ENCODE measurements at places on chromosomes 7 and 10.

- DNase-seq, result no peak
Measured at GRCh38 chr7:7329326-7329725, 147.0 kb downstream of the C1GALT1 start.

DNA sequence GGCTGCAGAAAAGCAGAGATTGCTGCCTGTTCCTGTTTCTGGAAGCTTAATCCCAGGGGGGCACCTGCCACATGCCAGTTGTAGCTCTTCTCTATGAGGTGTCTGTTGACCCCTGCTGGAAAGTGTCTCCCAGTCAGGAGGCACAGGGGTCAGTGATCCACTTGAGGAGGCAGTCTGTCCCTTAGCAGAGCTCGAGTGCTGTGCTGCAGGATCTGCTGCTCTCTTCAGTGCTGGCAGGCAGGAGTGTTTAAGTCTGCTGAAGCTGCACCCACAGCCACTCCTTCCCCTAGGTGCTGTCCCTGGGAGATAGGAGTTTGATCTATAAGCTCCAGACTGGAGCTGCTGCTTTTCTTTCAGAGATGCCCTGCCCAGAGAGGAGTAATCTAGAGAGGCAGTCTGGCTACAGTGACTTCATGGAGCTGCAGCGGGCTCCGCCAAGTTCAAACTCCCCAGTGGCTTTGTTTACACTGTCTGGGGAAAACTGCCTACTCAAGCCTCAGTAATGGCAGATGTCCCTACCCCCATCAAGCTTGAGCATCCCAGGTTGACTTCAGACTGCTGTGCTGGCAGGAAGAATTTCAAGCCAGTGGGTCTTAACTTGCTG, 57.6 kb upstream of the CROT start:
- no peak for DNase-seq

GRCh38 chr7:24930856-24931255, 49.1 kb downstream of the OSBPL3 start:
- no peak for DNase-seq

DNA sequence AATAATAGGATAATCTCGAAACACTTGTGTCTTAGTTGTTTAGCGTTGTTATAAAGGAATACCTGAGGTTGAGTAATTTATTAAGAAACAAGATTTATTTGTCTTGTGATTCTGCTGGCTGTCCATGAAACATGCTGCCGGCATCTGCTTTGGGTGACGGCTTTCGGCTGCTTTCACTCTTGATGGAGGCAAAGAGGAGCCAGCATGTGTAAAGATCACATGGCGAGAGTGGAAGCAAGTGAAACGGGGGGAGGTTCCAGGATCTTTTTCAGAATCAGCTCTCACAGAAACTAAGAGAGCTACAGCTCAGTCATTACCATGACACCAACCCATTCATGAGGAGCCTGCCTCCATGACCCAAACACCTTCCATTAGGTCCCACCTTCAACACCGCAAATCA, 402.8 kb downstream of the CDC14C start:
- no peak for DNase-seq

- DNase-seq, result no peak
Measured at GRCh38 chr7:106358103-106358663, 73.4 kb upstream of the NAMPT start.

DNA sequence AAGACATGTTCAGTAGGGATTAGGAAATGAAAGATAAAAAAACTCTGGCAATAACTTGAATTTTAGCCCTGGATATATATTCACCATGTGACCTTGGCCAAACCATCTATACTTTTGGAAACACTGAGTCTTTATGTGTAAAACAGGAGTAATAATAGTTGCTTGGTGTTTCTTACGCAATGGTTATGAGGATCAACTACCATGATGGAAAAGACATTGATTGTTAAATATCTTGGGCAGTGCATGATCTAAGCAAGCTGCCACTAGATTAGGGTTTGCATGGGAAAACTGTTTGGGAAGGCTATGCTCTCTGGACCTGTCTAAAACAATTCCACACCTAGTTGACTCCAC, 6.5 kb downstream of the OR6B1 start:
- no peak for DNase-seq

- no peak for DNase-seq
Measured at GRCh38 chr10:78264361-78264760, 230.7 kb downstream of the RPS24 start.

GRCh38 chr10:1674501-1674900, 62.8 kb downstream of the ADARB2 start:
- DNase-seq, result no peak

DNA sequence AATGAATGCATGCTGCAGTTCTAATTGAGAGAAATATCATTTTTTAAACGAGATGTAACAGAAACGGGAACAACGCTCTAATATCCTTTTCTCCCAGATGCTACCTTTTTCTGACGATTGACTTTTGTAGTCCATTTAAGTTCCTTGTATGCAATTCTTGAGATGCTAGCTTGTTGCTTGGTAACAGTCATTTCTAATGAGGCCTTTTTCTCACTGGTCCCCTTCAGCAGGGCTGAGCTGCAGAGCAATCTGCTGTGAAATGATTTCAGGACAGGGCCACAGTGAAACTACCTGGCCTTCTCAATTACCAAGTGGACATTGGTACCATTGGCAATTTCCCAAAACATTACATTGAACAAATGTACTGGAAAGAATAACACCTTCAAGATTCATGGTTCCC, 26.2 kb upstream of the FOXK1 start:
- DNase-seq, result no peak

GRCh38 chr10:117757086-117757720, 214.7 kb downstream of the EMX2 start:
- peak; percentile 25 for DNase-seq

GRCh38 chr7:28112012-28112411, 68.6 kb downstream of the JAZF1 start:
- DNase-seq, result no peak

- no peak for DNase-seq
Measured at GRCh38 chr10:74012480-74012879, 14.6 kb downstream of the VCL start.

DNA sequence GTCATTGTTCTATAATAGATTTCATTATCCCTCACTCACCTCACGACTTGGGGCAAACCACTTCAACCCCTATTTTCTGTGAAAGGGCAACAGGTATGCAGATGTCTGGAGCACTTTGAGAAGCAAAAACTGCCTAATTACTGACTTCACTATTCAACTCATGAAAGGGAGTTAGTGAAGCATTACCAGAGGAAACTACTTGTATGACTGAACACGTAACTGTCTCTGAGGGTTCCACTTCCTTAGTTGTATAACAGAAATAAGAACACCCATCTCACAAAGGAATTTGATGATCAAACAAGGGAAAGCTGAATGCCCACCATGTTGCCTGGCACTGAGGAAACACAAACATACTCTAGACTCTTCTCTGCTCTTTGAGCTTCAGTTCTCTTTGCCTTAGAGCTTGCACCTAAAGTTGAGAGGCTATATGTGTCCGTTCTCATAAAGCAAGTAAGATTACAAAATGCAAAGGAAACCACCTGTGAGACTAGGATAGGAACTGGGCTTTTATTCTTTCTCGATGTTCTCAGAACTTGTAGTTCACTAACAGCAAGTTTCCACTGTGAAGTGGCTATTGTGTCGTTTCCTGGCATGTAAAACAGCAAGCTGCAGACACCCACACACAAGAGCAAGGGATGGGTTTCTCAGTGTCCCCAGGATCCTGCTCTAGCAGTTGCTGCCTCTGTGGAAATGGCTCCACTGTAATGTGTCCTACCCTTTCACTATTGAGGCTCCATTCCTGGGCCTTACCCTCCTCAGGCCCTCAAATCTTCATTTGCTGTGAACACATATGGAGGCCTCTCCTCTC, 2.6 kb downstream of the TMEM243 start:
- no peak for DNase-seq

DNA sequence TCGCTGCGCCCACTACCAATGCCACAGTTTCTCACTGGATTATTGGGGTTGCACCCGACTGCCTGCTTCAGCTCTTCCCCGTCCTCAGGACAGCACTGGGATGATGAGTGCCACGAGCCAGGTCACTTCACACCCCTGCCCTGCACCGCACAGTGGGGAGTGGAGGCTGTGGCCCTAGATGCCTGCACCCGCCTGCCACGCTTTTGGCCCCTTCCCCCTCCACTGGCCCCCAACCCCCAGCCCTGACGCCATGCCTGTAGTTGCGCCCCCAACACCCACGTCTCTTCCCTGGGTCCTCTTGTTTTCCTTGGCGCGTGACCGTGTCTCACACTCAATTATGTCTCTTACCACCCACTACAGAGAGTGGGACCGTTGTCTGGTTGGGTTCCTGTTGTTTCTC, 134.3 kb downstream of the VIPR2 start:
- no peak for DNase-seq

DNA sequence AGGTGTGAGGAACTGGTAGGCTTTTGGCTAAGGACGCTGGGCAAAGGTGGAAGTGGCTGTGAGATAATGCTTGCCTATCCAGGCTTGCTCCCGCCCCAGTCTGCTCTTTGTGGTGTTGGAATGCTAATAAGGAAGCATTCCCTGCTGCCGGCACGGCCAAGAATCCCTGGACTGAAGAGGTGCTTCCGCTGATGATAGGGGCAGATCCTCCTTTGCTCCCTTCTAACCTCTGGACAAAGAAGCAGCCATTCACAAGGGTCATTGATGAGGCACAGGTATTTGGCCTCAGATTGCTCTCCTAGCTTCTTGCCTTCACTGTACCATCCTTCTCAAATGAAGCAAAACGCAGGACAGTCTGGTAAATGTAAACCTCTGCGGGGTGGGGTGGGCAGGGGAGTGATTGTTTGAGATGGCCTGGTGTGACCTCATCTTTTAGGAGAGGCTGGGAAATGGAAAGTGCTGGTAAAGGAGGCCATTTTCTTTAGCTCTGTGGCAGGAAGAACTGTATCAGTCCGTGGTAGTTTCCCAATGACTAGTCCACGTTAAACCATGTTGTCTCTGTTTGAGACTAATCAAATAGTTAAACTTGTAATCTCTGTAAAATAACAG, 1.7 kb downstream of the PGAM1 start:
- DNase-seq, result no peak

DNA sequence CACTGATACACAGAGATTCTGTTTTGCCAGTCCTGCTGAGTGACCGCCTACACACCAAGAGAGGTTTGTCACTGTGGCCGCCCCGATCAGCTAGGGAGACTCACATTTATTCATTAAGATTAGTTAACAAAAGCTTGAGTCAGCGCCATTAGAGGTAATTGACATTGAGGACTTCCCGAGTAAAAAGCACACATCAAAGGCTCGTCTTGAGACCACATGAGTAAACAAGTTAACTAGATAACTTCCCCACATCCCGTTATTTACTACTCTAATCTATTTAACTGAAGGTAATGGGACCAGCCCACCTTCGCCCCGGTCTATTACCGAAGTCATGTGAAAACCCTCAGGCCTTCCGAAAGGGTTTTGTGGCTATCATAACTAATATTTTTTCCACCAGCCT, 23.0 kb downstream of the SRRM3 start:
- DNase-seq, result no peak

DNA sequence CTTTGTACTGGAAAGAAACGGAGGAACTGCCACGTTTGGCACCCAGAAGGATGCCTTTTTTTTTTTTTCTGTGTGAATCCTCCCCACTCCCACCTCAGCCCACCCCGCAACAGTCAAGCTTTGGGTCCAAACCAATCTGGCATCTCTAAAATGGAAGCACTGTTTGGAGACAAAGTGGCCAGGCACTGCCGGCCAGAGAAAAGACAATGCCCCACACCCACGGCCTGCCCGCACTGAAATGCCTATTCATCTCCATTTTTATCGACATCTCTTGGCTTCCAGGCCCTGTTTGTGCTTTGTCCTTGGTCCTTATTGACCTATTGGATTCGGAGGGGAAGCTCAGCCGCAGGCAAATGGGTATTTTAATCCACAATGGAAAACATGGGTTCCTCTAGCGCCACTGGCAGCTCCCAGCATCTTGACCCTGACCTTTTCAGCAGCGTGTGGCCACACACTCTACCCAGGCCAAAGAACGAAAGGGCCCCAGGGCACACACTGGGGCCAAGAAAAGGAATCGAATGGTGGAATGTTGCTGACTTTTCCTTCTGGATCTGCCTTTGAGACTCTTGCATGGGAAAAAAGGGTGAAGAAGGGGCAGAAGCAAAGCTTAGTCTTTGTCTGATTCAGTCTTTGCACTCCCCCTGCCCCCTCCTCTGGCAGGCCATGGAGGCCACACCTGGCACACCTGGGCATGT, 162.6 kb upstream of the CDCA7L start:
- no peak for DNase-seq

GRCh38 chr7:2162959-2163358, 69.8 kb downstream of the MAD1L1 start:
- DNase-seq, result no peak

- DNase-seq, result no peak
Measured at GRCh38 chr7:48964074-48964473, 39.7 kb downstream of the CDC14C start.

GRCh38 chr10:45373003-45373575, 927 bp upstream of the ALOX5 start:
- DNase-seq, result no peak

DNA sequence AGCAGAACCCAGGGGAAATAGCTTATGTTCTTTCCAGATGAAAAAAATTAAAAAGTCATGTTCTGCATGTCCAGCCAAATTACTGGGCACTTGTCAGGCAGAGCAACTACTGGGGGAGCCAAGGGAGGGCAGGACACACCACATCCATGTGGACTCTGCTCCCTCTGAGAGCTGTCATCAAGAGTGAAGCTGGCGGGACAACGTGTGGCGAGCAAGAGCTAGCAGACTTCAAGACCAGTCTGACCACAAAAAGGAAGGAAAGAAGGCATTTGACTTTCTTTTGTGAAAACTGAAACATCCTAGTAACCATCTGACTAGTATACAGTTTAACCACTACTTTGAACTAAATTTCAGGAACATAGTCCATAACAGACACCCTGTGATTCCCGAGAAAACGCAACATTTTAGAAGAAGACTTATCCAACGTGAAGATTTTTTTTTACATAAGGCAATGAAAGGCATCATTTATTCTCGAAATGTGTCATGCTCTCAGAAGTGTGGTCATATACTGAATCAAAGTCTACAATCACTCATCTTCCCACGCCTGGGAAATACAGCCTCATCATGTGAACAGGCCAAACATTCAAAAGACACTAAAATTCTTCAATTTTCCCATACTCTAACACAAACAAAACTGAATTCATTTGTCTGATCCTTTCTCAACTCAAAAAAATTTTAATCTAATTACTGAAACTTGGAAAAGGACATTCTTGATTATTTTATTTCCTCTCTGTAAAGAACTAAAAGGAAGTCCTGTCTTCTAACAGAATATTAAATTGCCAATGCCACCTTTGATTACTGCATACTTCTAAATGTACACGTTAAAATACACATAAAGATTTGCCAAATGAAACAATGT, 15.5 kb downstream of the CYTH3 start:
- no peak for DNase-seq

- no peak for DNase-seq
Measured at GRCh38 chr7:140389445-140389844, 8.9 kb downstream of the SLC37A3 start.

DNA sequence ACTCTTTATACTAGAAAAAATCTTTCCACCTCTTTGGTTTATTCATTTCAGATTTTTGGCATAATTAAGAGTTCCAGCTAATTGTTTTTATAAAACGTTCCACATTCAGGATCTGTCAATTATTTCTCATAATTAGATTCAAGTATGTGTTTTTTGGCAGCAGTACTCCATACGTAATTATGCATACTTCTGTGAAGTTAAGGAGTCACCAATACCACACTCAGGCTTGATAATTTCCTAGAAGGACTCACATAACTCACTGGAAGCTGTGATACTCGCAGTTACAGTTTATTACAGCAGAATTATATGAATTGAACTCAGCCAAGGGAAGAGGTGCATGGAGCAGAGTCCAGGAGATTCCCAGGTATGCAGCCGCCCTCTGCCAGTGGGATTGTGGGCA, 290.5 kb upstream of the AKR1E2 start:
- no peak for DNase-seq

- DNase-seq, result no peak
Measured at GRCh38 chr10:118521415-118522117, 73.9 kb downstream of the PRLHR start.

- DNase-seq, result no peak
Measured at GRCh38 chr10:1589257-1589656, 148.1 kb downstream of the ADARB2 start.
